ENCODE measurements at places on chromosomes 16 and 17.

- DNase-seq, result no peak
Measured at GRCh38 chr17:8797621-8798175, 1.5 kb downstream of the MFSD6L start.

DNA sequence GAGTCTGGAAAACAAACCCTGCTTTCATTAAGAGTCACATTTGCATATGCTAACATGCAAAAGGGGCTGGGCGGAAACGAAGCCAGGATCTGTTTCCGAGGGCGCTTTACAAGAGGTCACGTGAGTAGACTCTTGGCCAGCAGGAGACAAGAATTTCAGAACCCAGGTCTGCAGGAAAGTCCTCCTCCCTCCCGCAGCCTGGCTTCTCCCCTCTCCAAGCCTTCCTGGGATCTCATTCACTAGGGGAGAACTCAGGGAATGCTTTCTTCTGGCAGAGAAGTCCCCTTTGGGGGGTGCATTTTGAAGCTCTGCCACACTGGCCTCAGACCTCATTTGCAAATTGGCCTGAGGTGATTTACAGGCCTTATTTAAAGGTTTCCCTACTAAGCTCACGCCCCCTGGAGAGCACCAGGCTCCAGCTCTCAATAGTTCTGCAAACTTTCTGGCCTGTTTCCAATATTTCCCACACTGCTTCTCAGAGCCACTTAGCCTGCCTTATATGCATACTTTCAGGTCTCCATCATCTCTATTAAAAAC, 57.2 kb upstream of the CACNG5 start:
- peak; percentile 60 for DNase-seq

DNA sequence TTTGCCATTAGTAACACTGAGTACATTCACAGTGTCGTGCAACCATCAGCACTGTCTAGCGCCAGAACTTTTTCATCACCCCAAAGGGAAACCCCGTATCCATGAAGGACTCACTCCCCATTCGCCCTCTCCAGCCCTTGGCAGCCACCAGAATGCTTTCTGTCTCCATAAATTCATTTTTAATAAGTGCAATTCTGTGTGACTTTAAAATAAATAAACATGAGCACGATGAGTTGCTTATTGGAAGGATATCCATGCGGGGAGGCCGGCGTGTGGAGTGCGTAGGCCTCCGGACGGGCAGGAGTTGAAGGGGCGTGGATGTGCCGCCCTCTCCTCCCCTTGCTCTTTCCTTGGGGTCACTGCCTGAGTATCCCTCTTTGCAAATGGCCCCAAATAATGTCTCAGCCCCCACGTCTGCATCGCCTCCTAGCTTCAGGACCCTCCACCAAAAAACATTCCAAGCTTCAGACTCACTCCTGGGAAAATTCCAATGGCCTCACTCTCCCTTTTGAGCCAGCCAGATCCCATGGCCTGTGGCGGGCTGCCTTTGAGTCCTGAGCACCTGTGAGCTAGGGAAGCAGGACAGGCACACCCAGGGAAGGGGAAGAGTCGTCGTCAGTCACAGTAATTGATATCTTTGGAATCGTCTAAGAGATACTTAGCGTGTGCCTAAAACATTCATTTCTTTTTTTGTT, 306.3 kb downstream of the SEC14L1 start:
- DNase-seq, result no peak

GRCh38 chr17:42780851-42781638, 635 bp downstream of the WNK4 start:
- DNase-seq, result no peak

GRCh38 chr17:4318186-4318585, 48.3 kb downstream of the UBE2G1 start:
- no peak for DNase-seq

DNA sequence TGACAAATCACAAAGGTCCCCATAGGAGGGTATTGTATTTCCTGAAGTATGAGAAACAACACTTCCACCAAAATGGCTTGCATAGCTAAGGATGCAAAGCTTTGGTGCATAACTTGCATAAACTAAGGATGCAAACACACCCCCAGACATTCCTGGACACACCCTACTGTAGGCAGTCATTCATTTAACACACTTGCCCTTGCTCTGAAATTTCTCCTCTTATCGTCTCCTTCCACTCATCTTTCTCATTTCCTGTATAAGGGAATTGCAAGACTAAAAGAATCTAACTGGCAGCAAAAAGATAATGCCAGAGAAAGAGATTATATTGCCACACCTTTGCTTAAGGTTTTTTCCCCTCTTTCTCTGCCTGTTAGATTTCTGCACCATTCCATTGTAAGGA, 28.3 kb downstream of the CHD9 start:
- DNase-seq, result no peak

- DNase-seq, result no peak
Measured at GRCh38 chr17:58166682-58167081, at the start of gene OR4D2. TSS of gene OR4D2 (plus strand) at chr17:58166982. CDS start at chr17:58169656, 2,674 bp downstream.

DNA sequence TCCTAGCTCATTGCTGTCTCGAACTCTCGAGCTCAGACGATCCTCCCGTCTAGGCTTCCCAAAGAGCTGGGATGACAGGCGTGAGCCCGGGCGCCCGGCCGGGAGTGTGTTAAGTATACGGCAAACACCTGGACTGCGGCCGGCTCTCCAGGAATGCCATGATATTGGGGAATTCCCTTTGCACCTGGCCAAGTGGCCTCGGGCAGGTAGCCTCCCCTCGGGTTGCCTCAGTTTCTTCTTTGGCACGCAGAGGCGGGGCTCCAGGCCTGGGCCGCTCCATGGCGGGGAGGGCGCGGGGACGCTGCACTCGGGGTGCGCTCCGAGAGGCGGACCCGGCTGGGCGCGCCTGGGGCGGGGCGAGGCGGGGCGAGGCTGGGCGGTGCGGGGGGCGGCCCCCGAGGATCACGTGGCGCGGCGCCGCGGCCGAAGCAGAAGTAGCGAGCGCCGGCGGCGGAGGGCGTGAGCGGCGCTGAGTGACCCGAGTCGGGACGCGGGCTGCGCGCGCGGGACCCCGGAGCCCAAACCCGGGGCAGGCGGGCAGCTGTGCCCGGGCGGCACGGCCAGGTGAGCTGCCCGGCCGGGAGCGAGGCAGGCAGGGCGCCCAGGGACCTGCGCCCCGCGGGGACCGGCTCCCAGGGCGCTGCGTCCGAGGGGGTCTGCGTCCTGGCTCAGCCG, at the start of gene PLCG2:
Gene PLCG2 (plus strand): TSS at position 431 of the 675 bp plus-strand sequence. CDS start 6,699 bp downstream, outside the sequence.
- DNase-seq, result no peak

DNA sequence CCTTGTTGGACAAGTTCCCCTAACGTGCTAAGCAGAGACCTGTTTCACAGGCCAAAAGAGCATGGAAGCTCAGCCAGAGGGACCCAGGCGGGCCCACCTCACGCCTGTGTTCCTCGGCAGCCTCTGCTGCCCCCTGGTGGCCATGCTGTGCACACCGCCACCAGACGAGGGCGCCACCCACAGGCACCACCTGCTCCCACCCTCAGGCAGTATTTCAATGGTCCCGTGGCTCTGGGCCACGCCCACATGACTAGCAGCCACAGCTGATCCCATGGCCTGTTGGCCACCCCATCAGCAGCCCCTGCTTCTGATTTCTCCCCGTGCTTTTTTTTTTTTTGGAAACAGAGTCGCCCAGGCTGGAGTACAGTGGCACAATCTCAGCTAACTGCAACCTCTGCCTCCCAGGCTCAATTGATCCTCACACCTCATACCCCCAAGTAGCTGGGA, 18.9 kb downstream of the MPG start:
- peak; percentile 68 for DNase-seq

- DNase-seq, result no peak
Measured at GRCh38 chr17:39538866-39539265, 68.9 kb downstream of the NEUROD2 start.

- no peak for DNase-seq
Measured at GRCh38 chr17:82059272-82060000, 6.2 kb downstream of the DUS1L start.

GRCh38 chr16:49049191-49049590, 232.4 kb downstream of the CBLN1 start:
- no peak for DNase-seq

- DNase-seq, result no peak
Measured at GRCh38 chr16:79845033-79845733, 244.6 kb upstream of the MAF start.

DNA sequence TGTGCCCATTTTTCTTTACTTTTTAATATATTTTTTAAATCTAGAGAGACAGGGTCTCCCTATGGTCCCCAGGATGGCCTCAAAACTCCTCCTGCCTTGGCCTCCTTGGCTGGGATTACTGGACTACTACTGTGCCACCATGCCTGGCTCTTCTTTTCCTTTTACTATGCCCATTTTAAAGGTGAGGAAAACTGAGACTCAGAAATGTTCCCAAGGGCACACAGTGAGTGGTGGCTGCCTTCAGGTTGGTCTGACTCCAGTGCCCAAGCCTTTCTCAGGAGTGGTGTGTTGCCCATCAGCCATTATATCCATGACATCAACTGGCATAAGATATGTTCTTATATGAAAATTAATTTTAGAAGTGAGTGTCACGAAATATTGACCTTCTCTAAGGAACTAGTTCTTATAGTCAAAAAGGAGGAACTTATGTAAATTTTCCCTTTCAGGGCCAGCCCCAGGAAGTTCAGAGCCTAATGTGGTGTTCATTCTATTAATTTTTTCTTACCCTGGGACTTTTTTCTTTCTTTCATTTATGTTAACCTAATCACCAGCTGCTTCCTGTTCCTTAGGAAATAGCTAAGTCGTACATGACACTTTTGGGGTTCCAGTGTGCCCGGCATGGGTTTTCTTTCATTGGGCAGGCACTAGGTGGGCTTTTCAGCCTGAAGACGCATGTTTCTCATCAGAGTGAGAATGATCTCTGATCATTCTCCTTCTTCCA, 17.9 kb upstream of the SPN start:
- no peak for DNase-seq

- DNase-seq, result no peak
Measured at GRCh38 chr16:83917152-83918120, 18.5 kb downstream of the MLYCD start.

GRCh38 chr16:69890114-69890891, 60.8 kb upstream of the CLEC18A start:
- peak; percentile 15 for DNase-seq

- DNase-seq, result no peak
Measured at GRCh38 chr16:87100306-87101058, 216.7 kb downstream of the C16orf95 start.

- DNase-seq, result no peak
Measured at GRCh38 chr17:7650509-7651096, at the start of gene ATP1B2. TSS of gene ATP1B2 (plus strand) at chr17:7650926. CDS start at chr17:7651519, 593 bp downstream.

DNA sequence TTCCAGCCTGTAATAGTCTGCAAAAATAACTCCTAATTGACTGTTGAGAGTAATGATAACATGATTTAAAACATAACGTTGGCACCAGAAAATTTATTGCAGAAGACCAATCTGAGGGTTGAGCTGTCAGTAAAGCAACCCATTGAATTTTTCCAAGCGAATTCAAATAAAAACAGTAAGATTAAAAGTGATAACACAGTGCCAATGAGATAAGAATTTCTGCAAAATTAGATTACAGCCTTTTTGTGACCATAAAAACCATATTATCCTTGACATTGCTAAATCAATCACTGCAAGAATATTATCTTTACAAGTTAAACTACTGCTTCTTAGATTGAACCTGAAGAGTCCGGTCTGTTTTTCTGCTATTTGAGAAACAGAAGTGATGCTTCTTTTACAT, 341.4 kb downstream of the CDH11 start:
- DNase-seq, result no peak

DNA sequence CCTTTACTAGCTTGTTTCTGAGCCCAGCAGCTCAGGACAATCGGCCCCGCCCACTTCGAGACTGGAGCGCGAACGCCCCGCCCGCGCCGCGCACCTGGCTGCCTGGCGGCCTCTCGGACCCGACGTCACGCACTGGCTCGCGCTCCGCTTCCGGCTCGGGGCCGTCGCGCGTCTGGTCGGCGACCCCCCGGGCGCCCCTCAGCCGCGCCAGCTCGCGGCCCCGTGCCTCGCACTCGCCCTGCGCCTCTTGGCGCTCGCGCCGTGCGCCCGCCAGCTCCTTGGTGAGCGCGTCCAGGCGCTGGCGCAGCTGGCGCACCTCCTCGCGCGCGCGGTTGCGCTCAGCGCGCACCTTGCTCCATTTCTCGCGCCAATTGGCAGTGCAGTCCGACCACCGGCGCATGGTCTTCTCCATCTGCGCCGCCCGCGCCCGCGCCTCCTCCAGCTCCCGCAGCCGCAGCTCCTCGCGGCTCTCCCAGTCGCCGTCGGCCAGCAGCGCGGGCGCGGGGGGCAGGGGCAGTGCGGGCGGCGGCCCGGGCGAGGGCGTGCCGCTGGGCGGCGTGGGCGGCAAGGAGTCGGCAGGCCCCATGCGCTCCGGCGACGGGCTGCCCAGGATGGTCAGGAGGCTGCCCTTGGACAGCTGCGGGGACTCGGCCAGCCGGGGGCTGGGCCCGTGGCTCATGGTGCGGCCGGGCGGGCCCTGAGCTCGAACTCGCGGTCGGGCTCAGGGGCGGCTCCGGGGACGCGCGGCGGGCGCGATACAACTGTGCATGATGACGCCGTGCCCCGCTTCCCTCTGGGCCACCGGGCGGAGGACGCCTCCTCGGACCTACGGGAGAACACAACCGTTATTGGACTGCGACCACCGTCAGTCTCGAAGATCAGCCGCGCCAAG, 7.6 kb downstream of the CCDC102A start:
- no peak for DNase-seq

DNA sequence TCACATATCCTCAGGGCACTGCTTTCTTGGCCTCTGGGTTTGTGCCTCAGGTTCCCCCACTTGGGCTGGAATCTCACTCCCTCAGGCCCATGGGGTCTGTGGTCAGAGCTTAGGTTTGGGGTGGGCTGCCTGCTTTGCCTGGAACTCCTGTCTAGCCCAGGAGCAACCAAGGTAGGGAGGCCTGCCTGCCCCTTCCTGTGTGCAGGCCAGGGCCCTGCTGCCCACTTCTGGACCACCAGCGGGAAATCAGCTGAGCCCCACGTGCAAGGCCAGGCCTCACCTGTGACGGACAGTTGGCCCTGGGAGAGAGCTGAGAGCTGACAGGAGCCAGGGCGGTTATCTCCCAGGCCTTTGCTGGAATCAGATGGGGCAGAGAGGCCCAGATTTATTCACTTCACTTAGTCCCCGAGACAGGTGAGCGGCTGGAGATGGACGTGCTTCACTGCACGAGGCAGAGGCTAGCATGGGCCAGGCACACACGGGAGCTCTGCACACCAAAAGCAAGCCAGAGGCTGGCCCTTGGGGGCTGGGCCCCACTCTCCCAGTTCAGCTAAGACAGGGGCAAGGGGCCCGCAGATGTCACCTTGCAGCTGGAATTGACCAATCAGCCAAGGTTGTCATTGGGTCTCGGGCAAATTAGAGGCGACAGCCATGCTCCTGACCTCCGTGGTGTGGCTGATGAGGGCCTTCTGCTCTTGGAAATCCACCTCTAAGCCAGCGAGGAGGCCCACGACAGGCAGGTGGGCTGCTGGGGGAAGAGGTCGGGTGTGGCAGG, 49.9 kb upstream of the DOC2B start:
- DNase-seq, result no peak

- no peak for DNase-seq
Measured at GRCh38 chr16:89266521-89267134, 49.1 kb downstream of the ZNF778 start.

Measured in astrocyte of the cerebellum (primary cell).